ENCODE measurements at places on chromosomes 13 and 19.

GRCh38 chr19:41566001-41566400, 10.0 kb upstream of the CEACAM21 start:
- DNase-seq = no peak

GRCh38 chr19:8392017-8392591, 1.9 kb downstream of the RAB11B start:
- no peak for DNase-seq

DNA sequence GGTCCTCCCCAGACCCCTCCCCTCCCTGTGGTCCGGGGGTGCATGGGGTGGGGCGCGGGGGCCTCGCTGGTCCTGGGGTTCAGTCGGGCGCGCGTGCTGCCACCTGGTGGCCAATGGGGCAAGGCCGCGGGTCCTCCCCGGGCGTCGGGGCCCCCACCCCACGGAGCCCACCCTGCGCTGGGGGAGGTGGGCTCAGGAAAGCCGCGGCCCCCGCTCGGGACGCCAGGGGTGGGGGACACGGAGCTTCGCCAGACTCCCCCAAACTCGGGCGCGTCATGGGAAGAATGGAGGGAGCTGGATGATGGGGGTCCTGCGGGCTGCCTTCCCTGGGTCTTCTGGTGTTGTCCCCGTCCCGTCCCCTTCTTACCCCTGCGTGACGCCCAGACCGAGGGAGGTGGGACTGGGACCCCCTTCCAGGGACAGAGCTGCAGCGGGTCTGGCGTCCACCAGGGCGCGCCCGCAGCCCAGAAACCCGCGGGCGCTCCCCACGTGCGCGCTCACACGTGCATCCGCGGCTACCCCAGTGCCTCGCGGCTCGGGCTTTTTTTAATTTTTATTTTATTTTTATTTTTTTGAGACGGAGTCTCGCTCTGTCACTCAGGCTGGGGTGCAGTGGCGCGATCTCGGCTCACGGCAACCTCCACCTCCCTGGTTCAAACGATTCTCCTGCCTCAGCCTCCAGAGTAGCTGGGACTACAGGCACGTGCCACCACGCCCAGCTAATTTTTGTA, 19.8 kb upstream of the TCF3 start:
- DNase-seq = no peak

- no peak for DNase-seq
Observed at GRCh38 chr13:97339019-97339987, 94.7 kb upstream of the RAP2A start.

DNA sequence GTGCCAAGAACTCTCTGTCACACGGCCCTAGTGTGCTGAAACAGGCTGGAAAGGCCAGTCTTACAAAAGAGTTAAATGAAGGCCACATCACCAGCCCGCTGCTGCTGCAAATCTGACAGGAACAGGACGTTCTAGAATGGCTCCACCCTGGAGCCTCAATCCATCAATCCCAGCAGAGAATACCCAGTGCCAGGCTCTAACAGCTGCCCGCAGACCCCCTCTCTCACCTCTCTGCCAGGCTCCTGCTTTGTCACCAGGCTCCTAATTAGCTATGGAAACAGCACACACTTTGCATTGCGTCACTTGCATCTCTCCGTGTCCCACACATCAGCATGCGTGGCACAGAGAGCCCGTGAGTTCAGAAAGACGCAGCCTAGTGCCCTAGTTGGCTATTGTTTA, 314.1 kb downstream of the FOXO1 start:
- no peak for DNase-seq

DNA sequence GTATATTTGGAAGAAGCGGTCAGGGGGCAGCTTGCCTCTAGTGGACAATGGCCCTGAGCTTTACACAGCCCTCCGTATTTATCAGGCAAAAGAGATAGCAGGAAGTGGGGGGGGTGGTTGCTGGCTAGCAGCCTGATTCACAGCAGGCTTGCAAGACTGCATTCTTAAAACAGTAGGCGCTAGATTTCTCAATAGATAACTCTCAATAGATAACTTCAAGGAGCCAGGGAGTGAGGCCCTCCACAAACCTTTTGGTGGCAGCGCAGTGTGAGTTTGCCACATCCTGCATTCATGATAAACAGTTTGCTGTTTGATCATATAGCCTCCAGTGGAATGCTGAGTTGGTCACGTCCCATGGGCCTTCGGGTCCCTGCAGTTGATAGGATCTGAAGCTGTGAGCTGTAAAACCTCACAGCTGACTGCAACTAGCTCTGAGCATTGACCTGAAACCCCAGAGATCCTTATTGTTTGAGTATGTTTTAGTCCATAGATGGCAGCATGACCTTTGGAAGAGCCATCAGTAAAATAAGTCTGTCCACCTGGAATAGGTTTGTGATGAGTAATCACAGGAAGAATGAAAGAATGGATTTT, 12.2 kb downstream of the FPR3 start:
- DNase-seq = no peak

DNA sequence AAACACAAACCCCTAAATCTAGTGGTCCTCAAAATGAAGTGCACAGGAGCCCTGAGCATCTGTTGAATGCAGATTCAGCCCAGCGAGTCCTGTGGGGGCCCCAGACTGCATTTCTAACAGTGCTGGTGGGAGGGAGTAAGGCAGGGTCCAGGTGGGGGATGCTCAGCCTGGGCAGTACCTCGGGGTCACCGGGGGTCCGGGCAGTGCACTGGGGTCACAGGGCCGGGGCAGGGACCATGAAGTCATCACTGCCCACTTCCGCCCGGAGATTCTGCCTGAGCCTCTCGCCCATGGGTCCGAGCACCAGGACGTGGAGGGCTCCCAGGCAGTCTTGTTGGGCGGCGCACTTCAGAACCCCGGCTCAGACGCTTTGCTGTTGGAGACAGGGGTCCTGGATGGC, 838 bp upstream of the ATP4B start:
- DNase-seq = no peak

Data from GM18507 (cell line).